ENCODE measurements at places on chromosomes 7 and 10.
A peak's percentile ranks its signal among the peaks of the same experiment; 100 is the strongest.

GRCh38 chr10:14748441-14748840, 26.3 kb downstream of the FAM107B start:
- no peak for DNase-seq

DNA sequence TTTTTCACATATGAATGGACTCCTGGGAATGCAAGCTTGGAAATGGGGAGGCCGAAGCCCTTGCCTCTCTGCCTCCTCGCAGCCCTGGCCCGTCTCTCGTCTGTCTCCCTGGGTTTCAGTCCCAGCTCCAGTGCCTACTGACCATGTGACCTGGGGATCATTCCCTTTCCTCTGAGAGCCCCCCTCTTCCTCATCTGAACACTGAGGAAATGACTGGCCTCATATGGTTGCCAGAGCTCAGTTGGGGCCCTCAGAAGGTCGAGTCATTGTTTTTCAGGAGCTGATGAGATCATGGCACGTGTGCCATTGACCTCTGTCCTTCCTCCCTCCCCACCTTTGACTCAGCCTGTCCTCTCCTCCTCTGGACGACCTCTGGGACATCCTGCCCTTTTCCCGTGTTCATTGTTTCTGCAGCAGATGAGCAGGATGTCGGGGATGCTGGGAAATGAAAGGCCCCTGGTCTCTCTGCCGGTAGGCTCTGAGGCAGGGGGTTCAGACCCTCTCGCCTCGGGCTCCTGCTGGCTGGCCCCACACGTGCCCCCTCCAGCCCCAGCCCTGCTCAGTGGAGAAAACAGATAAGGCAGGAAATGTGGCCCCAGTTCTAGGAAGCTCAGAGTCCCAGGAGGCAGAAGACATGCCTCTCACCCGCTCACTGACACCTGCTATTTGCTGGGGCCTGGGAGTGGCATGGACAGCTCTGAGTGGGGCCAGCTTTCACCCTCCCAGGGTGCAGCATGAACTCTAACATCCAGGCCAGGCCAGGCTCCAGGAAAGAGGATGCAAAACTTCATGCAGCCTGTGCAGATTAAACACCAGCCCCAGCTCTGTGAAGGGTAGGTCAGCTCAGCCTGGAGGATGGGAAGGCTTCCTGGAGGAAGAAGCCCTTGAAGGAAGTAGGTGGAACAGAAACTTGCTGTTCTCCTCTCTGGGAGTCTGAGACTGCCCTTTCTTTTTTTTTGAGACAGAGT, 8.3 kb upstream of the PPP1R35 start:
- peak; percentile 70 for DNase-seq

- peak; percentile 71 for DNase-seq
Observed at GRCh38 chr7:19215412-19215811, 70.2 kb upstream of the FERD3L start.

DNA sequence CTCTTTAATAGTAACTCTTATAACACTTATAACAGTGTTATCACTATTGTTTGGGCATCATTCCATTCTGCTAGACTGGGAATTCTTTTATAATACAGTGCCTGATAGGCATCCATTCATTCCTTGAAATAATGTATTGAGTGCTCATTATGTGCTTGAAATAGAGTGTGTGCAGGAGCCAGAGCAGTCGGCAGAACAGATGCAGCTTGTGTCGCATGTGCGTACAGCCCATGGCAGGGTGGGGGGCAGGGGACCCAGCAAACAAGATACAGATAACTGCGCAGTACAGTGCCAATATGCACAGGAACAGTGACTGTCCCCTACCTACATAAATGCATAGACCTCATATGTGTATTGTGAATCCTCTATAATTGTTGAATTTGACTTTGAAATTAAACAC, 99.3 kb downstream of the KAT6B start:
- no peak for DNase-seq

GRCh38 chr7:45193828-45194227, 36.2 kb downstream of the RAMP3 start:
- peak; percentile 53 for DNase-seq

DNA sequence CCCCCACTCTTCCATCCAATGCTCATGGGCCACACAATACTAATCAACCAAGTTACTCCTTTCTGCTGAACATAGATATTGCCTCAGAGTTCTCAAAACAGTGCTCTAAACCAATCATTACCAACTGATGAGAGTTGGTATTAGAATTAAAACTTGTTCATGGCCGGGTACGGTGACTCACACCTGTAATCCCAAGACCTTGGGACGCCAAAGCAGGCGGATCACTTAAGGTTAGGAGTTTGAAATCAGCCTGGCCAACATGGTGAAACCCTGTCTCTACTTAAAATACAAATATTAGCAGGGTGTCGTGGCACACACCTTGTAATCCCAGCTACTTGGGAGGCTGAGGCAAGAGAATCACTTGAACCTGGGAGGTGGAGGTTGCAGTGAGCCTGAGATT, 8.2 kb downstream of the TM9SF3 start:
- no peak for DNase-seq

DNA sequence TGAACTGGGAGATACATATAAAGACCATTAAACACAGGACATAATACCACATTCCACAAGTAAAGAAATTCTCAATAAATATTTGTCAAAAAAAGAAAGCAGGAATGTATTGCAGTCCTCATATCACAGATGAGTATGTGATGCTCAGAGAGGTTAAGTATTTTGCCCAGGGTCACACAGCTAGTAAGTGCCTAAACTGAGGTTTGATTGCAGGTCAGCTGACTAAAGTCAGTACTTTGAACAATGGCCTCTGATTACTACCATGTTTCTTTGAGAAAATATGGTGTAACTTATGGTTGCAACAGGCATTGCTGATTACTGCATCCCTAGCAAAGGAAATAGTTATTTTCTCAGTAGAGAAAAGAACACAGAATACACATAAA, 267.1 kb downstream of the ELMO1 start:
- no peak for DNase-seq

DNA sequence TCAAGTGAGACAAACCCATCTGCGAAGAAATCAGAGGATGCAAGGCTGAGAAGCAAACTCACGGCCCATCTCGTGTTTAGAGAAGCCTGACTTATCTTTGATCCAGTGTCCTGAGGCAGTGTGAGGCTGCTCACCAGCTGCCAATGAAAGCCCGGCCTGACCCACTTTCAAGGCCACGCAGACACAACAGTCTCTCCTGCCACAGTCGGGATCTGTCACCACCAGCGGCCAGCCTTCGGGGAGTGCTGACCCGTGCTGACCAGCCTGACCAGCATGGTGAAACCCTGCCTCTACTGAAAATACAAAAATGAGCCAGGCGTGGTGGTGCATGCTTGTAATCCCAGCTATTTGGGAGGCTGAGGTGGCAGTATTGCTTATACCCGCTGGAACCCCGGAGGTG, 7.4 kb upstream of the DNAJB6 start:
- no peak for DNase-seq

- DNase-seq = no peak
Observed at GRCh38 chr10:98589691-98590090, 143.0 kb upstream of the HPS1 start.

DNA sequence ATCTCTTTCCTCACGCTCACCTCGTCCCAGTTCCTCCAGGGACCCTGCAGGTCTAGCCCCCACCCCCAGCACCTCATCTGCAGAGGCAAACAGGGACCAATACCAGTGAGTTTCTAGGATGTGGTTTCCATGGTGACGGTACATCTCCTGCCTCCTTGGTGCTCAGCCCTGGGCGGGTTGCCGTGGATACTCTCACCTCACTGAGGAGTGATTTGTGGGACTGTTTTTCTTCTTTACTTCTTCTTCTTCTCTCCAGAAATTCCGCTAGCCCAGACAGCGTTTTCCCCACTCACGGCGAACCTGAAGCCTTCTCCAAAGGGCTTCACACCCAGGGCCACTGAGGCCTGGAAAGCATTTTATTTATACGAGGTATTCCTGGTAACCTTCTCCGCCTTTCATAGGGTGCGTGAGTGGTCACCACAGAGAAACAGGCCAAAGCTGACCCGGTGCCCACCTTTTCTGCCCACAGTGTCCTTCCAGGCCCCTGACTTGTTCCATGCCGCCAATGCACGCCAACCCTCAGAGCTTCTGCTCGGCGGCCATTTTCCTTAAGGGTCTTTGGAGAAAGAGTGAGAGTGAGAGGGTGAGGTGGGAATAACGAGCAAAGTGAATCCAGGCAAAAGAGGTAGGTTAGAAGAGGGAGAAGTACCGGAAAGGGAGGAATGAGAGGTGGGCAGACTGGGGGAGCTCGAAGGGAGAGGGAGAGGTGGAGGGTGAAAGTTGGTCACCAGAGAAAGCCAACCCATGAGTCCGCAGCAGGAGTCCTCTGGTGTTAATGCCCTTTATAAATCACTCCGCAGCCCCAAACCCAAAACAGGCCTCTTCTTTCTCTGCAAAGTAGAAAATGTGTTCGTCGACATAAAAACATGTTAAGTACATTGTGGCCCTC, 15.5 kb downstream of the FAM241B start:
- no peak for DNase-seq

- DNase-seq = no peak
Observed at GRCh38 chr10:91653219-91653870, 20.5 kb upstream of the PPP1R3C start.

DNA sequence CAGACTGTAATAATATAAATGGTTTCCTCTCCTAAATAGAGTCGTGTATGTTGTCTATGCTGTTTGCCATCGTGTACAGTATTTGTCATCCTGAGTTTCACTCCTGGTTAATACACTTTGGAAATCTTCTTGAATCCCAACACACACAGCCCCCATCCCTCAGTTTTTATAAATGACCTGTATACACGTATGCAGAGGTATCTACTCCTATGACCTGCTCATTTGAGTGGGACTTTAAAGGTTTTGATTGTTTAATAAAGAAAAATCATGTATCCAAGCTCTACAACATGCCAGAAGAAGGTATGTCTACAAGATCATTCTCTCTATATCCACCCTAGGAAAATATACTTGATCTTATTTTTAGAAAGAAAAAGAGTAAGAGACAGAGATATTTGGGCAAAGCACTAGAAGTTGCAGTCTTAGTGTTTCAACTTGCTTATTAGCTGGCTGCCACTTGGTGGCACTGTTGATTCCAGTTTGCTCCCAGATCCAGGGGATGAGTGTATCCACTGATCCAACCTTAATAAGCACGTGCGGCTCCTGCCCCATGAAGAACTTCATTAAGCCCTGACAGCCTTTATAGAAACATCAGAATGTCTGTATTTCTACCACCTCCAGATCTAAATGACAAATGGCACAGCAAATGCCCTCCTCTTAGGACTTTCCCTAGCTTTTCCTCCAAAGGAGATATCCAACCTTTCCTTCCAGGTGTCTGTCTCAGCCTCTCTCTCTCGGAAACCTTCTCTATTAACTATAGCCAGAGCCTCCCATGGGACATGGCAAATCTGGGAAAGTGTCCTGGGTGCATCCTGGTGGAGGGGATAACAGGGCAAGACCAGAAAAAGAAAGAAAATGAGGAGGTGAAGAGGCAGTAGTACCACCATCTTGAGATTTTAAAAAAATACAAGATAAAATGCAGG, 181.6 kb upstream of the NEBL start:
- DNase-seq = peak; percentile 73

GRCh38 chr10:88270061-88270808, 312.9 kb downstream of the RNLS start:
- no peak for DNase-seq

DNA sequence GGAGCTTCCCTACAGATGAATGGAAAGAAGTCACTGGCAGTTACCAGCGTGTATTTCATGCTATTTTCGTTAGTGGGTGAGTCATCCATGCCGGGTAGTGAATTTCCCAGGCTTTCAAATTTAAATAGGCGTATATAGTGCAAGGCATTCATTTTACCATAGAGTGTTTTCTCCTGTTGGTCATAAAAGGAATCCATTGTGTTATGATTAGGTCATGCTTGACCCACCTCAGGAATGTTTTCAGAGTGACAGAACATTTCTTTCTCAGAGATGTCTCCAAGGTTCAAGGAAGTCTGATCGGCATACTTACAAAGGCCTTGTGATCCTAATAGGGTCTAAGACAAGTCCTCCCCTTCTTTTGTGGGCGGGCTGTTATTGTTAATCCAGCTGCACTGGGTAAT, 110.7 kb downstream of the AKR1D1 start:
- DNase-seq = no peak

DNA sequence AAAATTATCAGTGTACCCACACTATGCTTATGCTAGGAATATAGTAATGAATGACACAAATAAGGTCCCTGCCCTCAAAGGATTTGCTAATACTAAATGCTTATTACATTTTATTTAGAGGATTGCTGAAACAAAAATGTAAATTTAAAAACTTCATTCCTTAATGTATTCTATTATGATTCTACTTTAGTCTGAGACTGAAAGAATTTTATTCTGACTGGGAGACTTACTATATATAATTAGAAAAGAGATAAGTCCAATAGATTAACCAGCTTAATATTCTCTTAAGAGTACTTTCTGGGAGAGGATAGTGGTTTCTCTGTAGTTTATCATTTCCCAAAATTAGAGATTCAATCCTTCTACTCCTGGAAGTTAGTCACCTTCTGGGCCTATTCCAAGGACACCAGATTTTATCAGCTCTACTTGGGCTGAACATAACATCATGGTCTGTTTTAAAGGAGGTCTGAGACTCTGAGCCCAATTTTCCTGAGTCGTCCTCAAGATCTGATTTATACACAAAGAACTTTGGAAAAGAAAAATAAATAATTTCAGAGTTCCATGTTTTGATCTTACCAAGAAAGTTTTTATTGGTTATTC, 41.1 kb downstream of the ASZ1 start:
- DNase-seq = peak; percentile 27

GRCh38 chr7:158779061-158780000, 50.0 kb downstream of the ESYT2 start:
- DNase-seq = no peak

GRCh38 chr10:63171255-63171855, 38.2 kb downstream of the NRBF2 start:
- DNase-seq = no peak

DNA sequence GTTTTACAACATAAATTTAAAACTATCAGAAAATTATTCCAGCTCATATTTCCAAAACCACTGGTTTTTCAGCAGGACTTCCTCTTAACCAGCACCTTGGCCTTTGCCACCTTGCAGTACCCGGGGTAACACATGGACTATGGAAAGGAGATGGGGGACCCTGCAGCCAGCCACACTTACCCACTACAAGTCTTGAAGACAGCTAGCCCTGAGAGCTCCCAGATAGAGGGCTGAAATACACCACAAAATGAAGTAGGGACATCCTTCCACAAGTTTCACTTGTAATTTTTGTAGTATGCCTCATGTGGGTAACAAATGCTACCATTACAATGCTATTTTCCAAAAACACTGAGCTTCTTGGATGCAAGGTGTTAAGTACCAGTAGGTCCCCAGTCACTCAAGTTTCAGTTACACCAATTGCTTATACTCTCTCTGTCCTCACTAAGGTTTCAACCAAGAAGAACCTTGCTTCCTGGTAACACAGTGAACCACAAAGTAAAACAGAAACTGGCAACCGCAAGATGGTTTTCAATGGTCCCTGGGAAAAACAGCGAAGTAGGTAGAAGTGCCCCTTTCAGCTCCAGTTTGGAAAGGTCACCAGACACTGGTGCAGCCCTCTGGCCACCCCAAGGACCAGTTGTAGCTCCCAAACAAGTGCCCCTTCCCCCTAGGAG, 110.9 kb downstream of the SGMS1 start:
- no peak for DNase-seq

GRCh38 chr7:157791261-157791660, 454.5 kb downstream of the DNAJB6 start:
- no peak for DNase-seq

- DNase-seq = no peak
Observed at GRCh38 chr10:92655426-92655825, 34.3 kb upstream of the HHEX start.

- no peak for DNase-seq
Observed at GRCh38 chr10:13525663-13526062, 3.2 kb downstream of the BEND7 start.

GRCh38 chr7:141225916-141226618, 152.2 kb downstream of the TMEM178B start:
- DNase-seq = no peak

- DNase-seq = no peak
Observed at GRCh38 chr7:2376351-2377154, 21.9 kb downstream of the EIF3B start.

Measured in muscle of back (tissue), 13 donors.